IMR-90 (cell line): ENCODE measurements at places on chromosomes 2 and 18. TPM values are rescaled to one million over a fixed set of nuclear protein-coding genes. Genes with fewer than 3 reads are reported as not detected.

GRCh38 chr2:231708773-231709635 lies 679 bp downstream of the PTMA start:
- DNase-seq = peak; percentile 31

GRCh38 chr2:71157124-71157793 lies 26.8 kb downstream of the MPHOSPH10 start:
- peak; percentile 18 for DNase-seq

Gene SPC25
- 5.8 and 7.1 TPM in 2 replicates for polyA plus RNA-seq

Gene KCNK3
- polyA plus RNA-seq = 0.03 and 0.17 TPM in 2 replicates

- peak; percentile 45 for DNase-seq
Observed at GRCh38 chr2:65062843-65063825, 6.9 kb downstream of the CEP68 start.

DNA sequence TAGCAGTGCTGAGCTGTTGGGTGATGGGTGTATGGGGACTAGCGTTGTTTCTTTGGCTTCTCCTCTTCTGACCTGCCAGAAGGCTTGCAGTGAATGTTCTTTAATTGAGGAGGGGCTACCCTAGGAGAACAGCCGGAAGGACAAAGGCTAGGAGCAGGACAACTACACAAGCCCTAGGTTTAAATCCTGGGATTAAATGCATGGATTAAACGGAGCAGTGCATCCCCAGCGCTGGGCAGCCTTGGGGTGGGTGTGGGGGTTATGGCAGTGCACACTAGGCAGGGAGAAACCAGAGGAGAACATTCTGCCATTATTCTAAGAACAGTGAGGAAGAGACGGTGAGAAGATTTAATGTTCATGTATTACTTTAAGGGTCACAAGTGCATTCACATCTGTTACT lies 86.4 kb upstream of the MCFD2 start:
- DNase-seq = no peak

DNA sequence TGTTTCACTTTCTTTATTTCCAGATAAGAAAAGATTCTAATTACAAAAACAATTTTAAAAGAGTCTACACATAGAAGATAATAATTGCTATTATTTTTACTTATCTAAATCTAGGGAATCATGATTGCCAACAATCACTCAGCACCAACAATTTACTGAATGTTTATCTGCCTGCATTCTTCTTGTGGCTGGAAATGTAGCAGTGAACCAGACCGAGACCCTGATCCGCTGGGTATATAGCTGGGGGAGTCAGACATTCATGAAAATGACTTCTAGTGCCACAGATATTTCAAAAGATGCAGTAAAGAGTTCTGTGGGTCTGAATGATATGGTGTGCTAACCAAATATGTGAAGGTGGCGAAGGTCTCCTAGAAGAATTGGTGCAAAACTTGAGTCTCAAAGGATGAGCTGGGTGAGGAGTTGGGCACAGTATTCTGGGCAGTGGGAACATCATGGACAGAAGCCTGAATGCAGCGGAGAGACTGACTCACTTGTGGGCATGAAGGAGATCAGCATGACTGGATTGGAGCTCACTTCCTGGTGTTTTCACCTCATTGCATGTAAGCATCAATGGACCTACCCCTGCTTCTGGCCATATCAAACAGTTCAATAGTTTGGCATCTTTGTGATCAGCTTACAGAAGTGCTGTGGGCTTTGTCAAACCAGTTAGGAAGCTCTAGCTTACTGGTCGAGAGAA lies 26.1 kb upstream of the FN1 start:
- peak; percentile 67 for DNase-seq

Gene DSC2
- not detected in 2 replicates for polyA plus RNA-seq

Gene MAB21L4
- polyA plus RNA-seq = not detected in 2 replicates

DNA sequence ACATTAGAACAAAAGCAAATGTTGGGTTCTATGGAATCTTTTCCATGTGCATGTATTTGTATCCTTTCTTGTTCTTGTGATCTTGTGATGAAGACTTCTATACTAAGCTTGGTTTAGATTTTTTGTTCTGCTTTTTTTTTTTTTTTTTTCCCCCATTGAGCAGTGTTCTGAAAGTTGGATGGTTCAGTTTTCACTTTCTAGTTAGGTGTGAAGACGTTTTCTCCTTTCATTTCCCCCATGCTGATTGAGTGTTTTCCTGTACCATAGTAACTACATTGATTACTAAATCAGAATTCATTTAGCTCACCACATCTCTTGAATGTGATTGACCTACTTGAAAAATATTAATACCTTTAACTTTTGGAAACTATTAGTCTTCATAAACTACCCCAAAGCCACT lies 34.1 kb downstream of the NOP58 start:
- no peak for DNase-seq

Gene ARPC2
- 544 and 561 TPM in 2 replicates for polyA plus RNA-seq

Gene GALNT5
- polyA plus RNA-seq = 28.9 and 36.3 TPM in 2 replicates

DNA sequence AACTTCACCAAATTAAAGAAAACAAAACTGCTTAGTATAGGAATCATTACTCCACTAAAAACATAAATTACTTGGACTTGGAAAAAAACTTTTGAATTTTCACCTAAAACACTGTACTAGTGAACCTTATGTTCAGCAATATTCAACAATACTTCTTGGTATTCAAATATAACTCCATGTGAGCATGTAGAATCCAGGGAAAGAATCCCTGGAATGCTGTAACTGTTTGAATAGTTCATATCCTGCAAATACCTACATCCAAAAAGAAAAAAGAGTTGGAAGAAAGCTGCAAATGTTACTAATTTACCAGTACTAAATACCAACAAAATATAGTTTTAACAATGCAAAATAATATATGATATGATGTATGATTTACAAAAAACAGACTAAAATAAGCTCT lies 65.4 kb downstream of the IKZF2 start:
- peak; percentile 10 for DNase-seq

GRCh38 chr2:19623488-19623887 lies 265.1 kb upstream of the OSR1 start:
- DNase-seq = peak; percentile 60
